ENCODE measurements at places on chromosomes 5 and 9.
A peak's percentile ranks its signal among the peaks of the same experiment; 100 is the strongest.

GRCh38 chr5:12910641-12911040 is 1006.4 kb upstream of the CTNND2 start:
- DNase-seq = no peak

DNA sequence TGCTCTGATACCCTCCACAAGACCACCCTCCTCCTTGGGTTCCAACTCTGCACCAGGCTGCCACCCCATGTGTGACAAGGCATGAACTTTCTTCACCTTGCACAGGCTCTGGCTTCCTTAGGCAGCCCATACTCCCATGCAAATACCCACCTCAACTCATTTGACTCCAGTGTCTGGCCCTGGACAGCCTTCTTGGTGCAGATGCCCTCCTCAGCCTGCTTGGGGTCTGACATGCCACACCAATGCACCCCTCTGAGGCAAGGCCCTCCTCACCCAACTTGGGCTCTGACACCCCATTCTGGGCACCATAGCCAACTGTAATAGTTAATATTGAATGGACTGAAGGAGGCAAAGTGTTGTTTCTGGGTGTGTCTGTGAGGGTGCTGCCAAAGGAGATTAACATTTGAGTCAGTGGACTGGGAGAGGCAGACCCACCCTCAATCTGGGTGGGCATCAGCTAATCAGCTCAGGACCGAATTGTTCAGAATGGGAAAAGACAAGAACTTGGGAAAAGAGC is 115.0 kb upstream of the EPB41L4A start:
- no peak for DNase-seq

DNA sequence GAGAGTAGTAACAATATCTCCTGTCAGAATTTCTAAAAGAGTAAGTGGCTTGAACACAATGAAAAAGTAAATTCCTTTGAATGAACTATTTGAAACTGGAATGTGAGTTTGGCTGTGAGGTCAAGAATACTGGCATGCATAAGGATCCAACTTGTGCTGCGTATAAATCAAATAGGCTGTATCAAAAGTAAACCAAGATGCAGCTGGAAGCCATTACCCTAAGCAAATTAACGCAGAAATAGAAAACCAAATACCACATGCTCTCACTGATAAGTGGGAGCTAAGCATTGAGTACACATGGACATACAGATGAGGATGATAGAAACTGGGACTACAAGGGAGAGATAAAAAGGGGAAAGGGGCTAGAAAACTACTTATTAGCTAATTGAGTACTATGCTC is 24.0 kb upstream of the SRFBP1 start:
- DNase-seq = no peak

GRCh38 chr5:158436271-158437065 is 577.5 kb upstream of the CLINT1 start:
- no peak for DNase-seq

DNA sequence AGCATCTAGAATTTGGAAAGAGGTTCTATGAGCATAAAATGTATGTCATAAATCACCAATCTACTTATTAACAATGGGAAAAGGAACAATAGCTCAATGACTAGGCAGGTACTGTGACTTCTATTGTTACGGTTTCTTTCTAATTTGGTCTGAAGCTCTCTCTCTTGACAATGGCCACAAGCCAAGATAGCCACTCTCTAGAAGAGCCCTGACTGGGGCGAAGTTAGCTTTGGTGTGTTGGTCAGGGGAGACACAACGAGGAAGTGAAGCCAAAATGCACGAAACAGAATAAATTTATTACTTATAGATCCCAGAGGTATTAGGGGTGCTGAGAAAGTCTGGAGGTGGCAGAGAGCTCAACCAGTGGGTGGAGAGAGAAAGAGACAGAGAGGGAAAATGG is 9.4 kb upstream of the RAD23B start:
- no peak for DNase-seq

DNA sequence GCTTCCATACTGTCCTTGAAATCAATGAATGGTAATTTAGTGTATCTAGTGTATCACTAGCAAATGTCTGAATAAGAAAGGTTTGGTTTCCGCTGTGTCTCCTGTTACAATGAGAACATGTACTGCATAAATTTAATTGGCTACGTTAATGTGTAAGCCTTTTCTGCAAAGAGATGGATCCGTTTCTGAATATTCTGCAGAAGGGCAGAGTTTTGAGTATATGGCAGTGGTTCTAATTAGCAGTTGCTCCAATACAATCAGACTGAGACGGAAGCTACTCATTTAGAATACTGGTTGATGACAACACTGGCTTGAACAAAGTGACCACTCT is 555 bp upstream of the PCDHGC4 start:
- DNase-seq = no peak

DNA sequence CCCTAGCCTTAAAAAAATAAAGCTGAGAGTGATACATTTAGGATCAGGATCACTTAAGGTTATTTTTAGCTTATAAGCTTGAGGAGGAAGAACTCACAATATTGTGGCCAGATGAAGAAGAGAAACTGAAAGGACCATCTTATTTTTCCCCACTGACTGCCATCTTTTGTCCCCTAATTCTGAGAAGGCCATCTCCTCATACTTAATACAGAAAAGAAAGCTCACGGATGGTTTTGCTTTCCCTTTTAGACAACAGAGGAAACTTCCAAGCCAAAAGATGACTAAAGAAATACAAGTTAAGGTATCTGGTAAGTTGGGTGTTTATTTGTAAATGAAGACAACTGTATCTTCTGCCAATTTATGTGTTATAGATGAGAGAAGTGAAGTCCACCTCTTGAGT is 36.4 kb downstream of the ERAP1 start:
- DNase-seq = no peak

- no peak for DNase-seq
These were observed 478.5 kb upstream of the DMAC1 start for GRCh38 chr9:8278048-8278447.

- no peak for DNase-seq
These were observed 4.3 kb downstream of the MTRR start for GRCh38 chr5:7873216-7873615.

- DNase-seq = no peak
These were observed 1974.1 kb upstream of the NUDT12 start for GRCh38 chr5:105536675-105537074.

GRCh38 chr9:34334916-34335315 is 5.5 kb downstream of the NUDT2 start:
- DNase-seq = no peak

DNA sequence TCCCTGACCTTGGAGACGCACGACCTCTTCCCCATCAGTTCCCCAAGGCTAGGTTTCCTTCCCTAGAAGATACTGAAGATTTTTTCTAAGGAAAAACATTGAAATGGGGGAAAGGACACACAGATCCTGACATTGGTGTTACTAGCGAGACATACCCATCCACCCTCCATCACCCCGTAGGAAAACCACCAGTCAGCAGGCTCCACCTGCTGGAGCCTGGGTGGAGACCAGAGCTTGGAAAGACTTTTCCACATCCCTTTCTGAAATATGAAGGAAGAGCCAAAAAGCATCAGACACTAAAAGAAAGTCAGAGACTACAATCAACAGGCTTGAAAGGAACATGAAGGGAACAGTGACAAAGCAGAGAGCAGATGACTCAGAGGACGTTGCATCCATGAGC is 638.0 kb downstream of the IRX1 start:
- DNase-seq = no peak

- DNase-seq = no peak
These were observed 72.5 kb downstream of the MACROH2A1 start for GRCh38 chr5:135326296-135327254.

DNA sequence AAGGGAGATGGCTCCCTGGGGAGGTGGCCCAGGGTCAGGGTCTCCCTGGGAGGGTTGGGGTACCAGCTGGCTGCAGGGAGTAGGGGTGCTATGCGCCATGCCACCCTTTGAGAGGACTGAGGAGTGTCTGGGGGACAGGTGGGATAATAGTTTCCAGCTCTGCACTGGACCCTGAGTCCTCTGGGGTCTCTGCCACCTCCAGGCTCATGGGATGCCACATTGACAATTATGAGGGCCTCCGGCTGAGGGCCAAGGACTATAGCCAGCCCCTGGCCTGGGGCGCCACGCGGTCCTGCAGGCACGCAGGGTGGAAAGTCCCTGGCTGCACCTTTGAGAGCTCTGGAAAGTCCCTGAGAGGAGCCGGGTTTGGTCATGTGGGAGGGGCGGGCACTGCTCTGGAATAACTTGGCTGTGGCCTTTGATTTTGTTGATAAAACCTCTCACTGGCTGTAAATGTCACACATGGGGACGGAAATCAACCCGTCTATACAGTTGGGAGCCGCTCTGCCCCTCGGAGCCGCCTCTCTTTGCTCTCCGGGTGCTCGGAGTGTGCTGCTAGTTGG is 16.0 kb downstream of the TRAF2 start:
- DNase-seq = peak; percentile 81
